ENCODE measurements at places on chromosomes 2 and 18. TPM values are rescaled to one million over a fixed set of nuclear protein-coding genes. Genes with fewer than 3 reads are reported as not detected.

The MC4R gene
- not detected for total RNA-seq

The GPR75 gene
- 1.8 TPM for total RNA-seq

The HSBP1L1 gene
- 1.4 TPM for total RNA-seq

The CHRND gene
- not detected for total RNA-seq

The PRKRA gene
- 55.1 TPM for total RNA-seq

The C2orf80 gene
- total RNA-seq = not detected

The HS6ST1 gene
- 25.6 TPM for total RNA-seq

The SPATA3 gene
- not detected for total RNA-seq

The MERTK gene
- total RNA-seq = 33.6 TPM

The KLHL29 gene
- 4.2 TPM for total RNA-seq

The ZSCAN30 gene
- total RNA-seq = 11.9 TPM

The EFEMP1 gene
- total RNA-seq = 3,607 TPM

The NR4A2 gene
- total RNA-seq = 0.11 TPM

The ANKRD53 gene
- total RNA-seq = 0.14 TPM

The ZDBF2 gene
- total RNA-seq = 9.0 TPM

The POTEC gene
- not detected for total RNA-seq

The FOSL2 gene
- 66.0 TPM for total RNA-seq

The LBX2 gene
- total RNA-seq = 2.4 TPM

The LBH gene
- 3.4 TPM for total RNA-seq

The LIMS1 gene
- total RNA-seq = 145 TPM

The C1QL2 gene
- not detected for total RNA-seq

The NGEF gene
- total RNA-seq = 0.14 TPM

The CLEC4F gene
- not detected for total RNA-seq

The ADGRF3 gene
- 0.04 TPM for total RNA-seq

The TRIM54 gene
- not detected for total RNA-seq

The UGT1A6 gene
- total RNA-seq = not detected

The TEX44 gene
- not detected for total RNA-seq

The ZNF521 gene
- 55.6 TPM for total RNA-seq

The MTIF2 gene
- 36.0 TPM for total RNA-seq

The CMPK2 gene
- 0.92 TPM for total RNA-seq

The KRTCAP3 gene
- total RNA-seq = not detected

The CDC42EP3 gene
- 35.3 TPM for total RNA-seq

The TOGARAM2 gene
- not detected for total RNA-seq

The NEU2 gene
- total RNA-seq = not detected

The L3MBTL4 gene
- total RNA-seq = 0.04 TPM

The LMAN1 gene
- total RNA-seq = 167 TPM

The CLHC1 gene
- 5.5 TPM for total RNA-seq

The TUBB8B gene
- total RNA-seq = not detected

The TMEM247 gene
- not detected for total RNA-seq

The TDRD15 gene
- not detected for total RNA-seq

The ASXL3 gene
- 0.07 TPM for total RNA-seq

All from pulmonary artery endothelial cell (primary cell).